ENCODE measurements at places on chromosomes 13 and 19.
A peak's percentile ranks its signal among the peaks of the same experiment; 100 is the strongest.

DNA sequence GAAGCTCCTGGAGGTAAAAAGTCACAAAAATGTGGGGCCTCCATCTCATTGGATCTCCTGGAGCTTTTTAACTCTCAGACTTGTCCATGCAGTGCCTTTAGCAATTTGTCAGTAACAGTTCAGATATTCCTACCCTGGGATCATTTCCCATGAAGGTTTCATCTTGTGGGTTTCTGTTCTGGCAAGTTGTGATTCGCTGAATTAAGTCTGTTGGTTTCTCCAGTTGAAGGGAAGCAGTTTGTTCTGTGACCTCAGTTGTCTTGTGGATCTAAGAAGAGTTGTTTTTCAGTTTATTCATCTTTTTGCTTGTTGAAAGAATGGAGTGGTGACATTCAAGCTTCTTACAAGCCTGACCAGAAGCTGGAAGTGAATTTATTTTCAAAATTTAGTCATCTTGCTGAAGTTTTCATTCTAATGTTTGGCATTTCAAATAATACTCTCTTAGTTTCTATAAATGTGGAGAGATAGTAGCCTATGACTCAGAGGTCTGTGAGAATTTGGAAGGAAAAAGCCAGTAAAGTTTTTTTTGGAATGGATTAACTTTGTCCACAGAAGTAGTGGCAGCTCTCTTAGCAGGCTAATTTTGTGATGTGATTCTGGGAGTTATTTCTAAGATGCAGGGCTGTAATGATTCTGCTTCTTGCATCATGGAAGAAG lies 120.1 kb upstream of the CSNK1A1L start:
- DNase-seq, result no peak

- no peak for DNase-seq
Measured at GRCh38 chr19:20863176-20863575, 59.9 kb upstream of the ZNF85 start.

GRCh38 chr19:28468701-28469459 lies 744.1 kb downstream of the UQCRFS1 start:
- peak; percentile 35 for DNase-seq

GRCh38 chr13:105346141-105346775 lies 1189.2 kb downstream of the EFNB2 start:
- DNase-seq, result no peak

GRCh38 chr19:45097776-45098520 lies 5.0 kb downstream of the PPP1R37 start:
- DNase-seq, result no peak

DNA sequence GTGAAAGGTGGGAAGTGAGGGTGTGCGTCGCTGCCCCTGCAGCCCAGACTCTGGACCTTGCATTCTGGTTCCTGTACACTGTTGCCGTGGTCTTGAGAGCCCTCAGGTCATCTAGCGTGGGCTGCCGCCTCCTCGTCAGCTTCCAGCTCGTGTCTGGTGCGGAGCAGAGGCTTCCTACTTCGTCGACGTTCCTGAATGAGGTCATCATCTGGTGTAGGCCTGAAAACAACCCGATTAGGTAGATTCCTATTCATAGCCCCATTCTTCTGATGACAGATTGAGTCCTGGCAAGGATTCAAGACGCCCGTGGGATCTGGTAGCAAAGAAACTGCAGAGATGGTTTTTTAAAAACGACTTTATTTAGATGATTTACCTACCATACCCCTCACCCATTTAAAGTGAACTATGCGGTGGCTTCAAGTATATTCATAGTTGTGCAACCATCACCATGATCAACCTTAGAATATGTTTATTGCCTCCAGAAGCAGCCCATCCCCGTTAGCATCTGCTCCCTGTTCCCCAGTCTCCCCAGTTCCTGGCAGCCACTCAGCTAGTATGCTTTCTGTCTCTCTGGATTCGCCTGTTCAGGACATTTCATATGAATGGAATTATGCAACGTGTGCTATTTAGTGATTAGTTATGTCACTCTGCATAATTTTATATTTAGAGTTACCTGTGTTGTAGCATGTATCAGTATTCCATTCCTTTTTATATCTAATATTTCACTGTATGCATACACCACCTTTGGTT lies 13.8 kb downstream of the NAXD start:
- DNase-seq, result no peak

GRCh38 chr13:33806470-33807248 lies 11.3 kb upstream of the RFC3 start:
- DNase-seq, result no peak

- no peak for DNase-seq
Measured at GRCh38 chr13:104810242-104810641, 1725.2 kb downstream of the EFNB2 start.

DNA sequence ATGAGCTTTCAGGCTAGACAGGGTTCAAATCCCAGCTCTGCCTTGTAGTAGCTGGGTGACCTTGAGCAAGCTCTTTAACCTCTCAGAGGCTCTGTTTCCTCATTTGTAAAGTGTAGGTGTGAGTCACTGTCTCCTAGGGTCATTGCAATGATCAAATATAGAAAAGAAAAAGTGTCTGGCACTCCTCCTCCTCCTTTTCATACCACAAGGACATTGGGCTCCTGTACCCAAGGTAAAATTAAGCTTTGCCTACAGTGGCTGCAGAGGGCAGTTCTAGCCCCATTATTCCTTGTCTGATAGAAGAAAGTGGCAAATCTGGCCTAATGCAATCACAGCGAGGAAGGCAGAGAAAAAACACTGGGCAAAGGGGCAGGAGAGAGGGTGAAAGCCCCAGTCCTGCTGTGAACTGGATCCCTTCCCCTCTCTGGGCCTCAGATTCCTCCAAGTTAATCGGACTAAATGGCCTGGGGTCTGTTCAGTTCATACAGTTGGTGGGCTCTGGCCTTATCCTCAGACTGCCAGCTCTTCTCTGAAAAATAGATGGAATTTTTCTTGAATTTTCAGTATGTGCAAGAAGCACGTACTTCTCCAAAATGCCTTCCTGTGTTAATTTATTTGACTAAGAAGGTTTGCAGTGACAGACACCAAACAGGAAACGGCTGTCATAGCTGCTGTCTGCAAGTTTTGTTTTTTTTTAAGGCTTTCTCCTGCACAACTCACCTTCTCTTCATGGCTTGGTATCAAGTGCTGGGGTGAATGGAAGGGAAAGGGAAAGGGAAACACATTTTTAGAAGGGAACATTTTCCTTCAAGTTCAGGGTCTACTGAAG lies 35.3 kb downstream of the RGCC start:
- DNase-seq, result no peak

DNA sequence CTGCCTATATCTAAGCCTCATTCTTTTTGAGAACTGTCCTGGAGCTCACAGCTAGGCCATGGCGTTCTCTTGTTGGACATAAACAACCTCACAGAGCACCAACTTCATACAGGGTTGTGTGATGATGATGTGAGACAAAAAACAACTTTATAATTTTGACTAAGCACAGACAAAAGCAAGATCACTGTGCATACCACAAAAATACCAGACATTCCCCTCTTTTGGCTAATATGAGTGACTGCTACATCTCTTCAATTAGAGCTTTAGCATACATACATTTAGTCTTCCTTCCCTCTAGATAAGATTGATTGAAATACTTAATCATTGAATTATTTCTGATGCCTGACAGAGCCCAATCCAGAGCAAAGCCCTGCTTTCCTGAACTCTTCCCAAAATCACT lies 8.3 kb downstream of the MAB21L1 start:
- no peak for DNase-seq

DNA sequence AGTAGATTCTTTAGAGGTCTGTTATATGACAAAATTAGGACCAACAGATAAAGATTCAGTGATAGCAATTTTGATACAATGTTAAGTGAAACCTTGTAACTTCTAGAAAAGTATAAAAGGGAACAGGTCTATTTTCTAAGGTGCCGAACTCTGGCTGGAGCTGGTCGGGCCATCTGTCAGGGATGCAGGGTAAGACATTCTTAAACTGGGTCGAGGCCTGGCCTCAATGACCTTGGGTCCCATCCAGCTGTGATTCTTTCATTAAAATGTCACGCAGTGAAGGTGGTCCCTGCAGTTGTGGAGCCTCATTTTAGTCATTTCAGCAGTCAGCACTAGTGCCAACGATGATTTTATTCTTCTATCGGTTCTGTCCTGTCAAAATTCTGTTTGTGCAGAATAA lies 271.9 kb upstream of the SPRY2 start:
- DNase-seq, result no peak

DNA sequence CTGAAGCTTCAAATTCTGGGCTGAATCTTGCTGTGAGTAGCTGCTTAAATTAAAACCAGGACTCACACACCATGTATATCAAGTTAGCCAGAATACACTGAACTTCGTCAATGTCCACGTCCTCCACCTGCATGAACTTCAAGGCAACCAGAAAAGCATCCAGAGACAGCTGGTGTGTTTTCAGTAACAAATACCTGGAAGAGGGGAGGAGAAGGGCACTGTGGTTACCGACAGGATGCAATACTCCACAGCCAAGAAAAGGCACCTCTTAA lies 20.4 kb downstream of the PROZ start:
- no peak for DNase-seq

DNA sequence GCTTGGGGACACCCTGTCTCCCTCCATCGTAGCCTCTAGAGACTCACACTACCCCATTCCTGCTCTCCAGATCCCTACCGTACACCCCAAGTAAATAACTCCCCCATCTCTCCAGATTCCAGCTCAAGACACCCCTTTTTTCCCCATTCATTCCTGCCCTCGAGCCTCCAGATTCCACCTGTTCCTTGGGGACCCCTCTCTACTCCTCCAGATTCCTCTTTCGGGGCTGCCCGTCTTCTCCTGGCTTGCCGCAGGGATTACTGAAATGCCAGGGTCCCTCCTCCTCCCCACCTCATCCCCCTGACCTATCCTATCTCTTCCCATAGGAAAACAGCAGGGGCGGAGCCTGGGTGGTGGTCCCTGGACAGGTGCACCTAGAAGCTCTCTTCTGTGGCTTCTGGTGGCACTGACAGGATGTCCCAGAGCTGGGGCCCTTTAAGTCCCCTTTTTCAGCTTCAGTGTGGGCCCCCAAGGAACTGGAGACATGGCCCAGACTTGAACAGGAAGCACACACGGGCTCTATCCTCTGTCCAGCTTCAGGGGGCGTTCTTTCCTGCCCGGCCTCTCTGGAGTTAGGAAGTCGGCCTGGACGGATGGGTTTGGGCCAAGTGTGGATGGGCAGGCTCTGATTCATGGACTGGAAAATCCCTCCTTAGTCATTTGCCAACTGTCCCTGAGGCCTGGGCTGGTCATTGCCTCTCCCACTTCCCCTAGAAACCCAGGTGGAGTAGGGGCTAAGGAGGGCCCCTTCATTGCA lies 1.2 kb downstream of the ZSWIM4 start:
- no peak for DNase-seq

DNA sequence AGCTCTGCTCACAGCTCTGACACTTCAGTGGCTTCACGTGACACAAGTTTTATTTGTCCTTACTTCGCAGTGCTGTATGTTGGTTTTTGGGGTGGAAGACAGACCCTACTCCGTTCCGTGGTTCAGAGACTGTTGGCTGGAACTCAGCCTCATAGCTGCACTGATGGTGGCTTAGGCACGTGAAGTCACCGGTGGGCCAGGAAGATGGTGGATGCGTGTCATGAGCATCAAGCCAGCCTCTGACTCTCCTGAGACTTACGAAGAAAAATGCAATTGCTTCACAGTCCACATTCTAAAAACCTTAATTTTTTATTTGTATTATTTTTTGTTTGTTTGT lies 161.4 kb upstream of the SOX1 start:
- no peak for DNase-seq

GRCh38 chr13:109784590-109785140 lies 1.7 kb downstream of the IRS2 start:
- DNase-seq, result peak; percentile 84

DNA sequence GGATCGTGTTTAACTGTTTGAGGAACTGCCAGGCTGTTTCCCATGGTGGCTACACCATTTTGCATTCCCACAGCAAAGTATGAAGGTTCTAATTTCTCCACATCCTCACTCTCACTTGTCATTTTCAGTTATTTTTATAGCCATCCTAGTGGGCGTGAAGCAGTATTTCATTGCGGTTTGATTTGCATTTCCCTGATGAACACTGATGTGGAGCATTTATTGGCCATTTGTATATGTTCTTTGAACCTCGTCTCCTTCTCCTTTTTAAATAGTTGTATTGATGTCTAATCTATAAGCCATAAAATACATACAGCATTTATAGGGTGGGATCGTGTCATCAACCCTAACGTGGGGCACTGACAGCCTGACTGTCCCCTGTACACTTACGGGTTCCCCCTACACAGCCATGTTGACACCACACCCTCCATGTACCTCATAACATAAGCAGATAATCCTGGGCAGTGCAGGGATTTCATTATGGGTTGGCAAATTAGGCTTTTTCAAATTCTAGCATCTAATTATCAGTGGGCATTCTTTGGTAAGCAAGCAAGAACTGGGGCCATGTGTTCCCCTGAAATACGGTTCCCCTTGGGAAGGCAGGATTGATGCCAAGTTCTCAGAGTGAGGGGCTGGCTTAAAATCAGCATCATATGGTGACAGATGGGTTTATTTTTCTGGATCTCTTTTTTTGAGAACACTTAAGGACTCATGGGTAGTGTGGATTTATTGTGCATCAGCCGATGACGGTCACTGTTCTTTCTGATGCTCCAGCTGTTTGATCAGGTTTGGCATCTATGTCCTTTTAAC lies 11.6 kb upstream of the ZBTB45 start:
- no peak for DNase-seq

GRCh38 chr13:98549006-98549727 lies 27.7 kb downstream of the STK24 start:
- no peak for DNase-seq

- DNase-seq, result no peak
Measured at GRCh38 chr13:59982631-59983382, 180.9 kb downstream of the DIAPH3 start.

- no peak for DNase-seq
Measured at GRCh38 chr13:39789451-39789850, 134.0 kb downstream of the COG6 start.

DNA sequence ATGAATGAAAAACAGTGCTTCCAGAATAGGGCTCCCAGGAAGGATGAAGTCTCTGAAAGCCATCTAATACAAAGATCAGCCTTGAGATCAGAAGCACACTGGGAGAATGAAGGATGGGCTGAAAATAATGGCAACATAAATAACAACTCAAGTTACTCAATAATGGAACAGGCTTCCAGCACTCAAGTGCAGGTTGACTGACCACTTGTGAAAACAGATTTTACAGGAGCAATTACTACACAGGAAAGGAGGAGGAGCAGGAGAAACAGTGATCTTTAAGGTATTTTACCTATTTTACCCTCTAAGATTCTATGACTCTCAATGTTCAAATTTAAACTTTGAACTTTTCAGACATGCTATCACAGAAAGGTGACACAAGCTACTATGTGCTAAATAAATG lies 106.0 kb downstream of the USP12 start:
- no peak for DNase-seq

DNA sequence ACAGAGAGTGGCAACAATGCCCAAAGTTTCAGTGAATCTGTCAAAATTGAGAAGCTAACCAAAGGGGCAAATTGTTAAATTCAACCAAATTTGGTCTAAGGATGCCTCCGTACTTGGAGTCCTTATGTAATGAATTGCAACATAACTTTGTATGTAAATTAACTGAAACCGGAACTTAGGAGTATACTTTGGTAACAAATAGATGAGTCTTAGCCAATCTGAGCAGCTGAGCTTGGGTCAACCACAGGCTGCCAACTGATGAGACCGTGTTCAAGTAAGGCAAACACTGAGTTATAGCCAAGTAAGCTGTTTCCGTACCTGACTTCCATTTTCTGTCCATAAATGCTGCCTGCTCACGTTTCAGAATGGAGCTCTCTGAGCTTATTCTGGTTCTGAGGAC lies 5.3 kb downstream of the VWA8 start:
- DNase-seq, result no peak

GRCh38 chr19:18913466-18913865 lies 5.7 kb downstream of the COPE start:
- DNase-seq, result no peak

GRCh38 chr19:41195675-41196497 lies 2.9 kb downstream of the CYP2S1 start:
- DNase-seq, result no peak
